ENCODE measurements at places on chromosomes 13 and 19. TPM values are rescaled to one million over a fixed set of nuclear protein-coding genes. Genes with fewer than 3 reads are reported as not detected.

GRCh38 chr19:29507081-29507860, 18.5 kb upstream of the VSTM2B start:
- no peaks in the 10 kb centered on the region for H3K36me3 ChIP-seq
- H3K27ac ChIP-seq = no peak overlapping the region
- no peak for DNase-seq
- H3K4me3 ChIP-seq = no peak overlapping the region

DNA sequence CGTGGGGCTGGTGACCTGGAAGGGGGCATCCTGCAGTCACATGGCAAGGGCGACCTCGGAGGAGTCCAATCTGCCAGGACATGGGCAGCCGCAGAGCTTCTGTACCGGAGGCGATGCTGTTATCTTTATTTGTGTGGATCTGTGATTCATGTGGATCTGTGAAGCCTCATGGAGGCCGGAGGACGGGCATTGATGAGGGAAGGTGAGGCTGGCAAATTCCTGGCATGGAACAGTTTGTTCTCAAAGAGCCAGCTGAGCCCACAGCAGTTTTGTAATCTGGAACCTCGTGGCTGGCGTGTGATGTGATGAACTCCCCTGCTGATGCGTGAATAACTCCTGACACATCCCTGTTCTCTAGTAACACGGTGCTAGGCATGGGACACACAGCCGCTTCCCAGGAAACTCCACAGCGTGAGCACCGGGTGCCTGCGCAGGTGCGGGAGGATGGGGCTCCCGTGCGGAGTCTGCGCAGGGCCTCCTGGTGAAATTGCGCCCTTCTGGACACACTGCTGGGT, 40.4 kb downstream of the ATP11A start:
- H3K27me3 ChIP-seq = no peaks in the 10 kb centered on the region
- H3K4me1 ChIP-seq = peaks cover 46% of the 10 kb centered on the region
- no peak overlapping the region for H3K4me3 ChIP-seq

The SLC25A41 gene
- polyA plus RNA-seq = 0.53 TPM

DNA sequence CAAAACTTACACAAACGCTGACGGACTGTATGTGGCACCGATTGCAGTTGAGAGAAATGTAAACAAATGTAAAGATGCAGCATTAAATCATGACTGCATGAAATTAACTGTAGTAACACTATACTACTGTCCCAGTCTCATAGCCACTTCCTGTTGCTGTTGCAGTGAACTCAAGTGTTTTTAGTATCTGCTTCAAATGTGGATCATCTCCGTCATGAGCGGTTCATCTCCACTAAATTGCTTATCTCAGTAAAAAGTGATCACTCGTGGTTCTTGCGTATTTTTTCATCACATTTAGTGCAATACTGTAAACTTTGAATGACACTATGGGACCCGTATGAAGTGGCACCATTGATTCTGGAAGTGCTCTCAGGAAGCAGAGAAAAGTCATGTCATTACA, 60.3 kb upstream of the RNF113B start:
- H3K36me3 ChIP-seq = no peaks in the 10 kb centered on the region
- no peak overlapping the region for H3K4me3 ChIP-seq
- H3K27me3 ChIP-seq = no peaks in the 10 kb centered on the region
- no peak for DNase-seq

GRCh38 chr13:48571126-48571913, 38.4 kb upstream of the RCBTB2 start:
- DNase-seq = peak; percentile 94
- H3K4me1 ChIP-seq = peaks cover 38% of the 10 kb centered on the region
- no peaks in the 10 kb centered on the region for H3K36me3 ChIP-seq
- no peaks in the 10 kb centered on the region for H3K27me3 ChIP-seq
- H3K27ac ChIP-seq = peak overlapping the region; percentile 96

The SIGLEC8 gene
- polyA plus RNA-seq = not detected

The ZNF776 gene
- polyA plus RNA-seq = 15.6 TPM

The GRWD1 gene
- 25.8 TPM for polyA plus RNA-seq
